ENCODE measurements at places on chromosomes 4 and X.

GRCh38 chrX:130628516-130628915, 226.7 kb downstream of the RBMX2 start:
- no peak for DNase-seq

DNA sequence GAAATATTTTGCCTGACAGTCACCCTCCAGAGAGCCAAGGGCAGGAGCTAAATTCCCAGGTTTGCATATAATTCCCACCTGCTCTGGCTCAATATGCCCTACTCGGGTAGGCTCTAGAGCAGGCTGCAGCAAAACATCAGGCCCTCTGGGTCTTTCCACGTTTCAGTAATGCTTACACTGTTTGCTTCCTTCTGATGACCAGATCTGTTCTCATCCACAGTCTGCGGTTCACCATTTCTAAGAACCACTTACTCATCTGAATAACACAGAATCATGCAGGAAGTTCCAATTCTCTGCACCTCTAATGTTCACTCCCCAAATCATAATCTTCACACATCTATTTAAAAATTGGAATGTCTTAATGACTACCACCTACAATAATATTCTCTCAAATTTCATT, 141.4 kb downstream of the PPP3CA start:
- DNase-seq = peak; percentile 81

- DNase-seq = no peak
Observed at GRCh38 chr4:62342346-62342745, 1142.2 kb downstream of the ADGRL3 start.

- DNase-seq = no peak
Observed at GRCh38 chr4:114103908-114104307, 124.5 kb upstream of the ARSJ start.

DNA sequence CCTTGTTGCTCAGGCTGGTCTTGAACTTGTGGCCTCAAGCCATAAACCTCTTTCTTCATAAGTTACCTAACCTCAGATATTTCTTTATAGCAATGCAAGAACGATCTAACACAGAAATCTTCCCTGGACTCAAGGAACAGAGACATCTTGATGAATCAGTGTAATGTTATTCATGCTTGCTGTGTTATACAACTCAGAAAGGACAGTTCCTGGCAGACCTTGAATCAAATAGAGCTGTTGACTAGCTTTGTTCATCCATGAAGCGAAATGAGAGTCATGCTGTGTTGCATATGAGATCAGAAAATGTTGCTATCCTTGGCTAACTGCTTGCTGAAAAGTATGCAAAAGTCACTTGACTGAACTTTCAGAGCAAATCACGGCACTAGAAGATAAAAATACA, 72.6 kb upstream of the ARHGAP24 start:
- DNase-seq = peak; percentile 95

GRCh38 chr4:118154649-118155048, 120.4 kb downstream of the NDST3 start:
- DNase-seq = peak; percentile 71

DNA sequence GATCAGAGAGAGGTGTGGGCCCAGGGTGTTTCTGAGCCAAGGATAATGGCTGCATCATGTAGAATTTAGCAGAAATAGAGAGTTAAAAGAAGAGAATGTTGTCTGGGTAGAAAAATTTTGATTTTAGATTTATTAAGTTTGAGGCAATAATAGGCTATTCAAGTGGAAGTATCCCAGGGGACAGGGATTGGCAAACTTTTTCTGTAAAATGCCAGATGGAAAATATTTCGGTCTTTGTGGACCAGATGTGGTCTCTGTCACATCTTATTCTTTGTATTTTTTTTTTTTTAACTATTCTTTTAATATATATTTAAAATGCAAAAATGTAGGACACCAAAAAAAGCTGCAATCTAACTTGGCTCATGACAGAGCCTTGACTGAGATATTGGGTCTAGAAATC, 33.1 kb downstream of the IL15 start:
- DNase-seq = no peak

DNA sequence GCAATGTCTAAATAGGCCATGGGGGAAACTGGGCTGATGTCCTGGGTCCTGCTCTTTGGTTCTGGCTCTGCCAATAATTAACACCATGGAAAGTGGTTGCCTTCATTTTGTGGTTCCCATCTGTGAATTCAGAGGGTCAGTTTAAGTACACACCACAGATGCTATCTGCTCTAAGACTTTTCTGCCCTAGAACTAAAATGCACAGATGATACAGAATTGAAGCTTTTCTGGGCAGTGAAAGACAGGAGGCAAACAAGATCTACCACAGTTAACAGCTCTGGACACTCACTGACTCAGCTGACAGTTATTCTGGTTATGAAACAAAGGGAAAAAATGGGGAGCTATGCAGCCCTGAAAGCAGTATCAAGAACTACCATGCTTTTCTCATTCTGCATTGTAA, 37.3 kb downstream of the APBB2 start:
- peak; percentile 79 for DNase-seq

DNA sequence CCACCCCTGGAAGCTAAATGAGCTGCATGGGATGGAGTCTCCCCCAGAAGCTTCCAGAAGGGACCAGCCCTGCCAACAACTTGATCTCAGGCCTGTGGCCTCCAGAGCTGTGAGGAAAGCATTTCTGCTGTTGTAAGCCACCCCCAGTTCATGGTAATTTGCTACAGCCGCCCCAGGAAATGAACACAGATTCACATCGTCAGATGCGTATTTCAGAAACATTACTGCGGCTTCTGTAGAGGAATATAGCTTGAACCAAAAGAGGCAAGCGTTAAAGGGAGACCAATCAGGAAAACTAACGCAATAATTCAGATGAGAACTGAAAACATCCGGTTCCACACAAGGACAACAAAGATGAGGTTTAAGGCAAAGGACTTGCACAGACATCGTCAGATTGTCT, 128.4 kb upstream of the TBL1X start:
- no peak for DNase-seq

DNA sequence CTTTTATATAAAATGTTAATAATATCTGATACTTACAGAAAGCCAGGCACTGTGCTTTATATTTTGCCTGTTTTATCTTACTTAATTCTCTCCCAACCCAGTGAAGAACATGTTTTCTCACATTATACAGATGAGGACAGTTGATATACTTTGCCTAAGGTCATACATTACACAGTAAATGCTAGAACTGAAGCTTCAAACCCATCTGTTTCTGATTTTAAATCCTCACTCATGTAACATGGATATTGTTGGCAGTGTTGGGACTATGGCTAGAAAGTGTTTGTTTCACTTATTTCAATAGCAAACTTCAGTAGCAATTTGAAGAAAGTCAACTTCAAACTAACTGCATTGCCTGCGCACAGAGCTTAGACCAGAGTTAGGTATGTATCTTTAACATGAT, 57.4 kb downstream of the RAPGEF2 start:
- DNase-seq = peak; percentile 38

DNA sequence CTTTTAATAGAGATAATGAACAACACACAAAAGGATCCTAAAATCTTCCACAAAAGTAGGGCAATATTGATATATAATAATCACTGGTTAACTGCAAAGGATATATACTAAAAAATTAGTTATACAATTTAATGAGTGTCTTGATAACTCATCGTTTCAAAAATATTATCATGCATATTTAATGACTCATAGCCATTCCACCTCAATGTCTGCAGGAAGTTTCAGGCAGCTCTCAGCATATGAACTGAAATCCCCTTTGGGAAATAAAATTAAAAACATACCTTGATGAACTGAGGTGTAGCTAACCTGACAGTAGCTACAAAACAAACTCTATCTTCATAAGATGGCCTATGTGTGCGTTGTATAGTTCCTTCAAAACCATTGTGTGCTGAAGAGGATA, 62.9 kb downstream of the TMEM165 start:
- peak; percentile 28 for DNase-seq

Data from fibroblast of mammary gland (primary cell).